MCF 10A (cell line): ENCODE measurements at places on chromosomes 3 and 15. TPM values are rescaled to one million over a fixed set of nuclear protein-coding genes. Genes with fewer than 3 reads are reported as not detected.

ROPN1 gene
- total RNA-seq = not detected in 2 replicates

SERINC4 gene
- 0.20 TPM in 1 of 2 replicates, not detected in the other for total RNA-seq

TM6SF1 gene
- 0.39 TPM in 1 of 2 replicates, not detected in the other for total RNA-seq

ENTPD3 gene
- 0.25 and 0.28 TPM in 2 replicates for total RNA-seq

DNA sequence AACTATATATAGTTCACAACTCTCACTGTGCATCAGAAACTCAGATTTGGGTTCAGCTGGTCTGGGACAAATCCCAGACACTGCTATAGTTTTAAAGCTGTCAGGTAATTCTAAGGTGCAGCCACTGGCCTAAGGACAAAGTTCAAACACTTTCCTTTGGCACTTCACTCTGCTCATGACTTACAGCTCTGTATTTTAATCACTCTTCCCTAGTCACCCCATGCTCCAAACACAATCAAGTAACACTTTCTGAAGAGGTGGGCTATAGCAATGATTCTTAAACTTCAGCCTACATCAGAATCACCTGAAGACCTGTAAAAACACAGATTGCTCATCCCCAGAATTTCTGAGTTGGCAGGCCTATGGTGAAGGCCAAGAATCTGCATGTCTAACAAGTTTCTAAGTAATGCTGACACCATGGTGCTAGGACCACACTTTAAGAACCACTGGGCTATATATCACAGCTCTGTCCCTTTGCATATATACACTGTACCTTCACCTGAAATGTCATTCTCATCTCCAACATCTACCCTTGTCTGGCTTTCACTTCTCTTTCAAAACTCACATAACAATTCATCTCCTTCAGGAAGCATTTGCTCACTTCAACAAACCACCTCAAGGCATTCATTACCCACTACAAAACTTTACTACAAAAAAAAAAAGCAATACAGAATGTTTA, 21.4 kb downstream of the STAG1 start:
- no peak for DNase-seq

DNA sequence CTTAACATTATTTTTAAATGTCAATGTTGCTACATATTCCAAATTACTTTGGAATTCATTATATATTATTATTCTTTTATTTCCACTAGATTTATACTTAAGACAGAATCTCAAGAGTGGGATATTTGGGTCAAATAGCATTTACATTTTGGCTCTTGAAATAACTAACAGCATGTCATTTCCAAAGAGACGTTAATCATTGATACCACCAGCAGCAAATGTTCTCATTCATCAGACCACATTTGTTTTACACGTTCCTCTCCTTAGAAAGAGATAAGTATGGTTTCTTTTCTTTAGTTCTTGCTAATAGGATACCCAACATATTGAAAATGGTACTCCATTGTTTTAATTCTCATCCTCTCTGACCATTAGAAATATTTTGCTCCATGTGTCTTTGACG, 229.8 kb downstream of the LPP start:
- DNase-seq = no peak

- DNase-seq = no peak
These were observed 58.4 kb downstream of the MESD start for GRCh38 chr15:80931191-80931590.

DNA sequence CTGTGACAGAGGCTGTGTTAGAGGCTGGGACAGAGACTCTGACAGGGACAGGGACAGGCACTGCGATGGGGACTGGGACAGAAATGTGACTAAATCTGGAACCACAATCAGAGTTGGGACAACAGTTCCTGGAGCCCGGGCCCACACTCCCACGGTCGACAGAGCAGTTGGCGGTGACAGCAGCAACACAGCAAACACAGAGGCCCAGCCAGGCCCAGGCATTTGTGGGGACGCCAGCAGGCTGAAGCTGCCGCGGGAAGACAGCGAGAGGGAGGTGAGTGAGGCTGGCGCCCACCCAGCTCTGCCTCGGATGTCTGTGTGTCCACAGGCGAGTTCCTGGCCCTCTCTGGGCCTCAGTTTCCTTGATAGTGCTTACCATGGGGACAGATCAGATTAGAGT, 9.3 kb upstream of the HCN4 start:
- no peak for DNase-seq

GRCh38 chr3:132354916-132355702, 37.9 kb downstream of the ACP3 start:
- no peak for DNase-seq

RPL39L gene
- 1.0 and 3.3 TPM in 2 replicates for total RNA-seq

SCAANT1 gene
- not detected in 2 replicates for total RNA-seq

- peak; percentile 68 for DNase-seq
These were observed 249.3 kb upstream of the FEZF2 start for GRCh38 chr3:62622553-62623174.

SPINT1 gene
- total RNA-seq = 57.9 and 68.6 TPM in 2 replicates

DNA sequence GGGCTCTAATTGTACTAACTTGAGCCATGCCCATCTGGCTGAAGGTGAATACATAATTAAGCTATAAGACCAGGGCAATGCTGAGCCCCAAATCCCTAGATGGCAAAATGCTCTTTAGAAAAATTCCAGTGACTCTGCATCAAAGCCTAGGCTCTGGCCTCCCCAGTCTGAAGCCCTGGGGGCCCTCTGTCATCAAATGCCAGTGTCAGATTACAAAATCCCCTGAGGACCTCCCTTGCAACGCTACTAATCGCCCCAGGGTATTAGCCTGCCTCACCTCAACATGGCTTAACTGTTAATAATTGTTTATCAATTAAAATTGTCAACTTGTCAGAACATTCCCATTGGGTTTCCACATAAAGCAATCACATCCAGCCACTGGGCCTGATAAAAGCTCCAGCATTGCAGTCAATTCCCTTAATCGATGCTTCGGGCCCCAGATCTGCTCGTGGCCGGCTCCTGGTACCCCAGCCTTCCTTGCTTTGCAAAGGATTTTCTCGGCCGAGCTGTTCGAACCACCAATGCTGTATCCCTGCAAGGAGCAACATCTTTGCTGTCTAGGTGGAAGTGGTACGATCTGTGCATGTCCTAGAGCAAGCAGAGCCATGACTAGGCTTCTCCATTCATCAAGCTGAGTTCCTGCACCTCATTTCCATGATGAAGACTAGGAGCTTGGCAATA, 151.7 kb downstream of the MEGF11 start:
- DNase-seq = no peak

DNA sequence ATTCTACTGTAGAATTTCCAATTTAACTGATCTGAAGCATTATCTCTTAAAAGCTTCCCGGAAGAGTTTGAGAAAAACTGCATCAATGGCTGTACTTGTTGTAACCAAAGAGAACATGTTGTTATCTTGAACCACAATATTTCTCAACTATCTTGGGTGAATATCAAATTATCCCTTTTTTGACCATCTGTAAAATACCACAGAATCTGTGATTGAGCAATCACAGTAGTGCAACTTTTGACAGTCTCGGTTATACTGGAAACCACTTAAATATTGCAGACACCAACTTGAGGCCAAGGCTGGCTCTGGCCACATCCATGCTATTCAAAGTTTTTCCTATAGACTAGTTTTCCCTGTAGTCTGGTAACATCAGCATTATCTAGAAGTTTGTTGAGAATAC, 842.8 kb upstream of the EPHA6 start:
- DNase-seq = peak; percentile 63

ZDHHC19 gene
- not detected in 2 replicates for total RNA-seq

DNA sequence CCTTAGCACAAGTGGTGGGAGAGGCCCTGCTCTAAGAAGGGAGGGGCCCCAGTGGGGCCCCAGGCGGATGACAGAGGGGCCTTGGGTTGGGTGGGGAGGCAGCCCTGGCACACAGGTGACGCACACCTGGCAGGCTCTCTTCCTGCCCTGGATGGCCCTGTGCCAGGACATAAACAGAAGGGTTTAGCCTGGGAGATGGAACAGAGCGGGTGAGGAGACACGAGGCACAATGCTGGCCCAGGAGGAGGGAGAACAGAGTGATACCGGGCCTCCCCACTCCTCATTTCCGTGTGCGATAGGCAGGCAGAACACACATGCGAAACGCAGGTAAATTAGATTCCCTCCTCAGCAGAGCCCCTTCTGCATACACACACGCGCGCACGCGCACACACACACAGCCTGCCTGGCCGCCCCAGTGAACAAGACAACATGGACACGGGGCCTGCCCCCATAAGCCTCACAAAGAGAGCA, 39.8 kb downstream of the IDH2 start:
- peak; percentile 95 for DNase-seq

DNA sequence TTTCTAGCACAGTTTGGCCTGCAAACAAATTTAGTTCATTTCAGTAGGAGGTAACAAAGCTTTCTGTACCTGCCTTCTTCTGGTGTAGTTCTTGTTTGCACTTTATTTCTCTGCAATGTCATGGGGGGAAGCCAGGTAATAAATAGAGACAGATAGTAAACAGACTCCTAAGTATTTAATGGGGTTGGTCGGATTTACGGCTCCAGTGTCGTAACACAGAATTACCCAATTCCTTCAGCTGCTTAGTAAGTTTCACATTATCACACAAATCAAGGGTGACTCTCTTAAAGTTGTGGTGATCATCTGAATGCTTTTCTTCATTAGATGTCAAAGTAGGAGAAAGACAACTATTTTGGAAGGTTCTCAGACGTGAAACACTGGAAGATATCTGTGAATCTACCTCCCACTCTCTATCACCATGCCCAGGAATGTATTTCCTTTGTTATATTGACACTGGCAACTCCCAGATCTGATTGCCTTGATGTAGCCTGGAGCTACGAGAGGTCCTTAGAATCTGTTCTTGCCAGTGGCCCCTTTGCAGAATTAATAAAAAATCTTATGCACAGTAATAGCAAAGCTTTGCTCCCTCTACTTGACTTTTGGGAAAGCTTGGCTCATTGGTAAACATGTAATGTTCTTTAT, 25.0 kb upstream of the TMC3 start:
- peak; percentile 33 for DNase-seq

GRCh38 chr3:30333903-30334302, 272.5 kb upstream of the TGFBR2 start:
- no peak for DNase-seq

GRCh38 chr15:63446255-63446654, 58.1 kb upstream of the USP3 start:
- DNase-seq = no peak

PP2D1 gene
- total RNA-seq = not detected in 2 replicates

MAGEF1 gene
- total RNA-seq = 34.5 and 41.2 TPM in 2 replicates

DNA sequence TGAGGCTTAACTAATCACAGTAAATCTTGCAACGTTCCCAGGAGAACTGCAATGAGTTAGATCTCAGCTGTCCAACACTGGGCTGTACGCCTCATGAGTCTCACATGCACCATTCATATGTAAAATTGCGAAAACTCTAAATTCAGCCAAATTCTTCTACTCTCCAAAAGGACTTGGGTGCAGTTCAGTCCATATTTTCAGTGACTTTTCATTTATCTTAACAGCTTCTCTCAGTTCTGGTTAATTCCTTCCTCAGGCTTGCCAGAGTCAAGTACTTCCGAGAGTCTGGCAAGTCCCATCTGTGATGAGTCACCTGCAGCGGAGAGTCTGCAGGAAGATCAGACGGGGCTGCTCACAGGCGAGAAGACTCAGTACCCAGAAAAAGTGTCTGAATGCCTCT, 11.5 kb downstream of the CCDC80 start:
- DNase-seq = peak; percentile 79

MCCC1 gene
- total RNA-seq = 38.8 and 40.5 TPM in 2 replicates

MINAR1 gene
- 0.47 and 0.49 TPM in 2 replicates for total RNA-seq

DNA sequence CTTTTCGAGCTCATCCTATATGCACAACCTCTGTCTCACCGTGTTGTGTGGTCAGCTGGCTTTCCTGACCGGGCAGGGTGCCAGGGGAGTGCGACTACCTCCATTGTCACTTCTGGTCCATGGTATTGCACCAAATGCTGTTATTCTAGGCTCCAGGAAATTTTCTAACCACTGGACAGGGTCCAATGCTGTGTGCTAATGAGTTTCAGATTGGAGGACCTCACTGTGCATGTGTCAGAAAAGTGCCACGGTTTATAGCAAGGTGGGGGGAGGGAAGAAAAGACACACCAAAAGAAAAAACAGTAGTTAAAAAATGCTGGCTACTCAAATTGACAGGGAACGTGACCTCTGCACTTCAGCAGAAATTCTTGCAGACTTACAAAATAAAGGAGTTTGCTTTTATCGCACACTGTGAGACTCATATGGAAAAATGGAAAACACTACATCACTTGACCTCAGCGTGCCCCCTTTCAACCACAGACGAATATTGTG, 480.1 kb downstream of the FOXP1 start:
- DNase-seq = peak; percentile 62

DNA sequence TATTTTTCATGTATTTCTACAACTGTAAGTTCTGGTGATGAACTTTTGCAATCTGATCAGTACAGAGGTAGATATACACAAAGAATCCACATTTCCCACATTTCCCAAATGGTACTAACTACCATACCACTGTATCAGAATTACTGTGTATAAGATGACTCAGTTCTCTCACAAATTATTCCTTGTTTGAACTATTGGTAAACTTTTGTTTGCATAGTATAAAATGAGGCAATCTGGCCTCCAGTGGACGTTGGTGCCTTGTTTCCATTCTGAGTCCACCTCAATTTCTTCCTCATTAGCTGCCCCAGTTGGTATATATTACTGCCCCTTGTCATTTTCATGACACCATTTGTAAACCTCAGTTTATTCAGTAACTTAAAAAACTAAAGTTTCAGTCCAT, 38.5 kb downstream of the SPTSSB start:
- no peak for DNase-seq

- DNase-seq = peak; percentile 26
These were observed 56.9 kb upstream of the PDZRN3 start for GRCh38 chr3:73681610-73682009.

GRCh38 chr3:42786212-42786611, 13.2 kb upstream of the CCDC13 start:
- no peak for DNase-seq

DNA sequence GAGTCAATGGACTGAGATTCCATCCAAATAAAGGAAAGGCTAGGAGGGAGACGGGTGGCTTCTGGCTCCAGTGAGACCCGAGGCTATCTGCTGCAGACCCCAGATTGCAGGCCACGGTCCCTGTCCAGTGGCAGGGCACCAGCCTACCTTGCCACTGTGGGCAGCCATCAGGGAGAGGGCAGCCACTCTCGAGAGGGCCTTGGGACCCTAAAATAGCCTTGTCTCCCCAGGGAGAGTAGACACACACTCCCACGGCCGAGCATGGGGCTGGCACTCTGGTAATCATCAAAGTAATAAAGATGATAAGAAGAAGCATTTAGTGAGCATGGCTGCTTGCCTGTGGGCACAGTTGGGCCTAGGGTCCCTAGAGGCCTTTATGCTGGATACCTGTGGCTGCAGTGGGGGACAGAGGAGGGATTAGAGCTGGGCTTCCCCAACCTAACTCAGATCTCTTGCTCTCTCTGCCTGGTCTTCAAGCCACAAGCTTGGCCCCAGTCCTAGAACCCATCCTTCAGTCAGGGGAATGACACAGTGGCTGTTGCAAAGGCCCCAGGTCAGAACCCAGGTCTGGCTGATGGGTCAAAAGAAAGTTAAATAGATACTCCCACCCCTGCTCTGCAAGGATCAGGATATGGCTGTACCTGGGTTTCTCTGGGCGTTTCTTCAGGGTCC, 9.2 kb upstream of the VIPR1 start:
- DNase-seq = no peak
